ENCODE measurements at places on chromosomes 11 and 22.
A peak's percentile ranks its signal among the peaks of the same experiment; 100 is the strongest.

GRCh38 chr11:2130881-2131352 lies 8.3 kb downstream of the IGF2 start:
- DNase-seq = no peak

- DNase-seq = no peak
These were observed 89.0 kb downstream of the CWC15 start for GRCh38 chr11:94884376-94884775.

DNA sequence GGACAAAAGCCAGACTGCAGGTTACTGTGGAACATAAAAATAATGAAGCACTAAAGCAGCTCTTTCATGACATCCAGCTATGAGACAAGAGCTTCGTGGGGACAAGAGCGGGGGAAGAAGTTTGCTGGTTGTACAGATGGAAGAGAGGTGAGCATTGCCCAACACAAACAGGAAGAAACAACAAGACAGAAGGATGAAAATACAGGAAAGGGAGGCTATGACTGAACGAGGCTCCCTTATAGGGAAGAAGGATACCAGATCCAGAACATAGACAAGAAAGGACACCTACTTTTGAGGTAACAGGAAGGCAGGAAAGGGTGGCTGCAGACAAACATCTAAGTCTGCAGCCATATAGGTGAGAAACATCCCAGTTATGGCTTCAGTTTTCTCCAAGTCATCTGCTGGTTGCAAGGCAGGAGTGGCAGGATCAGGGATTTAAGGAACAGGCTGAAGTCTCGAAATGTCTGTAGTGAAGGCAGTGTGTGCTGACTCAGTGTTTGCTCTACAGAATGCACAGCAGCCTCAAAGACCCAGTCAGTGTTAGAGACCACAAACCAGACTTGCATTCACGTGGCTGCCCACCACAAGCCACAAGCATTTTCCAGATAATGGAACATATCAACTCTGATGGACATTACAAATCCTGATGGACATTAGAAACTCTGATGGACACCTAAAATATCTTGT lies 1.9 kb downstream of the CLTCL1 start:
- peak; percentile 9 for DNase-seq

DNA sequence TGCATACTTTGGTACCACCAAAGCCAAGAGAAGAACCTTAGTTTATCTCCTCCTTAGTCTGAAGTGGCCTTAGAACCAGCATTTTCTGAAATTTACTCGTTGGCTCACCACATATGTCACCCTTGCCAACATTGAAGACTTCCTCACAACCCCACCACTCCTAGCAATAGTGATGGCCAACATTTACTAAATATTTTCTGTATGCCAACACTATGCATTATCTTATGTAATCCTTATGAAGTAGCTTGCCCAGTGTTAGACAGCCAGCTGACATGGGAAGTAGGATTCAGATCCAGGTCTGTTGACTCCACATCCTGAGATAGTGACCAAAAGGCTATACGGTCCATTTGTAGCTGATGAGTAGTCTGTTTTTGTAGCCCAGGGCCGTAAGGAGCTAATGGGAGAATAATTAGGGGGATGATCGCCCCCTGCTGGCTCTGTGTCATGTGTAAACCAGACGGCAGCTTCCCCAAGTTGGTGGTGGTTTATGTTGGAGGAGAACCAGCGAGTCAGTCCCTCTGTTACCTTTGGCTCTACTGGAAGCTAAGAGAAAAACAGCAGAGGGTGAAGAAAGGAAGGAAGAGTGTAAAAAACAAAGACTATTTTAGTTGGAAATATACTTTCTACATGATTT lies 120.5 kb upstream of the RASSF10 start:
- DNase-seq = peak; percentile 75

GRCh38 chr22:38504731-38505540 lies 1.2 kb downstream of the DDX17 start:
- peak; percentile 67 for DNase-seq
